NCI-H774 (cell line): ENCODE measurements at places on chromosomes 11 and 22.

GRCh38 chr11:115774756-115775155 lies 270.5 kb upstream of the CADM1 start:
- DNase-seq: no peak

- DNase-seq: no peak
Measured at GRCh38 chr11:109023036-109023435, 358.2 kb downstream of the DDX10 start.

DNA sequence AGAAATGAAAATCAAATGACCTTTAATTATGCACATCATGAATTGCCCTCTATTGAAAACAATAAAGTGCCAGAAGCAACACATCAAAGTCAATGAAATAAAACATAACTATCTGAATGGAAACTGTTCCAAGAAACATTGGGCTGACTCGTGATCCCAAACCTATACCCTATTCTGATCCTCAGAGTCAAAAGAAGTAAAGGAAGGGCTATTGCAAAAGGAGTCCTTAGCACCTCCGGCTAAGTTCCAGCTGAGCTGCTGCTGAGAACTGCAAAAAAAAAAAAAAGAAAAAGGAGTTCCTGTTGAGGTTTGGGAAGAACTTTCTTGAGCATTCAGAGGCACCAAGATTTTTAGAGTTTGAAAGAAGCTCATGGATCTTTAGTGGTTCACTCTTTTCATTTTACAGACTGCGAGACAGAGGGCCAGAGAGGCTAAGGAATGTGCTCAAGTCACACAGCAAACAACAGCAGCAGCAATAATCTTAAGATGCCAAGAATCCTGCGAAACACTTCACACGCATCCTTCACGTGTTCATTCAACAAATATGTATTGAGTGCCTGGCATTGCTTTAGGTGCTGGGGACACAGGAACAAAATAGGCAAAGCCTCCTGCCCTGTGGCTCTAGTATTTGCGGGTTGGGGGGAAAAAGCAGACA lies 841 bp upstream of the TMPRSS13 start:
- no peak for DNase-seq

- no peak for DNase-seq
Measured at GRCh38 chr11:122751292-122752070, 86.8 kb upstream of the CRTAM start.

DNA sequence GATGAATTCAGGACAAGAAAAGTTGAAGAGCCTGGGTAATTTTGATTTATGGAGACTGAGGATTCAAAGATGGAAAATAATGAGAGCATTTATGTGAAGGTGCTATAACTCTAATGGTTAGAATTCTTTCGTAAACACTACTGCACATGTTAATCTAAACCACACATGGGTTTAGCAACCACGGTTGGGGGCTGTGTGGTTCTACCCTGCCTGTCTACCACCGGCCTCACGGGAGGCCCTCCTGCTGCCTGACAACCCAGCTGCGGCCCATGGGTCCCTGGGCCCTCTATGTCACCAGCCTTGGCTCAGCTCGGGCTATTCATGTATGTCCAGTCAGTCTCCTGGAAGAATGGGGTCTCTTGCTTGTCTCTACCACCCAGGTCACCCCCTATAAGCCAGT lies 68.5 kb upstream of the ARFGAP3 start:
- DNase-seq: no peak

- no peak for DNase-seq
Measured at GRCh38 chr11:75338516-75339208, 12.8 kb downstream of the ARRB1 start.

DNA sequence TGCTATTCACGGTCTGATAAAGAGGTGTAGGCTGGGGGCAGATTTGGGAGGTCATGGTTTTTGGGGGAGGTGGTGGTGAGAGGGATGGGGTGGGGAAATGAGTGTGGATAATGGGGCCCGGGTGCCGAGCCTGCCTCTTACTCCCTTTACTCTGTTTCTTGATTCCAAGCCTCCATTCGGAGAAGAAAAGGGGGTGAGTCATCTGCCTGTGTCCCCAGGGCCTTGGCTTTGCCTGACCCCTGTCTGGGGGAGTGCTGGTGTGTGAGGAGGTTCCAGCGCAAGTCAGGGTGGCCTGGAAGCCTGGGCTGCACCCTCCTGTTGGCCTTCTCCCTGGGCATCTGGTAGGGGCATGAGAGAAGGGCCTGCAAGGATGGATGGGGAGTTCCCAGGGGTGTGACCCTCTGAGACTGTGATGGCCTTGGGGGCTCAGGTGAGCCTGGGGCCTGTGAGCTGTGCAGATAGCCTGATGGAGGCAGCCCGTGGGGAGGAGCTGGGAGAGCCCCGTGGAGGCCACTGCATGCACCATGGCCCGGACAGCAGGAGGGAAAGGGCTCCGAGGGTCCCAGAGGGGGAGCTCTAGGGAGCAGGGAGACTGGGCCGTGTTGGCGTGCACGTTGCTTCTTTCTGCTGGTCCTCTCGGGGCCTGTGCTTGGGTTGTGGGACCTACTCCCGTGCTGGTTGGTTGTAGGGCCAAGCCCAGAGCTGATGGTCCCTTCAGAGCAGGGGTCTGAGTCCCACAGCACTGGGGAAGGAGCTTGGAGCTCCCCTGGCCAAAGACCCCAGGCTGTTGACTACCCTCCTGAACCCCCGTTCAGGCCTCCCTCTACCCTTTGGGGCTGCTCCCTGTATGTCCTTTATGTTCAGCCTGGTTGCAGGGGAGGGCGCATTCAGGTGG lies 26.3 kb upstream of the ACR start:
- no peak for DNase-seq

GRCh38 chr11:67023957-67024353 lies 1.0 kb downstream of the SYT12 start:
- no peak for DNase-seq

- no peak for DNase-seq
Measured at GRCh38 chr11:18696638-18697225, 1.8 kb upstream of the TMEM86A start.

DNA sequence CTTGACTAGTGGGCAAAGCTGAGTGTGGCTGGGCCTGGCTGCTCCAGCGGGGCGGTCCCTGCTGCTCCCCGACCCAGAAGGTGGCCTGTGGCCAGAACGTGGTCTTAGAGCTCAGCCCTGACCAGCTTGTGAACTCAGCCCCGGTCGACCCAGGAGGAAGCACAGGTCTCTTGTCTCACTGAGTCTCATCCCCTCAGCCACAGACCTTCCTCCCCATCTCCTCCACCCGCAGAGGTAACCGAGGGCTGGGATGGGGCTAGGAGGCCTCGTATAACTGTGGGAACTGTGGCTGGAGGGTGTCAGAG lies 546.2 kb upstream of the B3GAT1 start:
- DNase-seq: no peak

DNA sequence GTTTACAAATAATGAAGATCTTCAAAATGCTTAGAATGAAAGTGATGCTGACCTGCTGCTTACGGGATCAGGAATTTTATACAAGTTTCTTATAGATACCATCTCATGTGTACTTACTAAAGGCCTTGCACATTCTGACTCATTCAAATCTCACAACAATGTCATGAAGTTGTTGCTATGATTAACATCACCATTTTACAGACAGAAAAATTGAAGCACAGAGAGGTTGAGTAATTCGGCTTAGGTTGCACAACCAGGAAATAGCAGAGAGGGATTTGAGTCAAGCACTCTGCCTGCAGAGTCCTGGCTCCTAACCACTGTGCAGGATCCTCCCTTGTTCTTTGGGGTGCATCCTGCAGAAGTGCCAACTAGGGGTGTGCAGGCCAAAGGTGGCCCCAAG lies 471.9 kb downstream of the MIAT start:
- no peak for DNase-seq

- DNase-seq: no peak
Measured at GRCh38 chr11:2798951-2799761, 86.4 kb downstream of the CDKN1C start.
